Fibroblast of skin of back (primary cell): ENCODE measurements at places on chromosomes 11 and 22.

GRCh38 chr22:40473703-40474102, 103.3 kb downstream of the SGSM3 start:
- DNase-seq: no peak

- peak; percentile 78 for DNase-seq
Measured at GRCh38 chr11:84812471-84812969, 814.6 kb downstream of the DLG2 start.

DNA sequence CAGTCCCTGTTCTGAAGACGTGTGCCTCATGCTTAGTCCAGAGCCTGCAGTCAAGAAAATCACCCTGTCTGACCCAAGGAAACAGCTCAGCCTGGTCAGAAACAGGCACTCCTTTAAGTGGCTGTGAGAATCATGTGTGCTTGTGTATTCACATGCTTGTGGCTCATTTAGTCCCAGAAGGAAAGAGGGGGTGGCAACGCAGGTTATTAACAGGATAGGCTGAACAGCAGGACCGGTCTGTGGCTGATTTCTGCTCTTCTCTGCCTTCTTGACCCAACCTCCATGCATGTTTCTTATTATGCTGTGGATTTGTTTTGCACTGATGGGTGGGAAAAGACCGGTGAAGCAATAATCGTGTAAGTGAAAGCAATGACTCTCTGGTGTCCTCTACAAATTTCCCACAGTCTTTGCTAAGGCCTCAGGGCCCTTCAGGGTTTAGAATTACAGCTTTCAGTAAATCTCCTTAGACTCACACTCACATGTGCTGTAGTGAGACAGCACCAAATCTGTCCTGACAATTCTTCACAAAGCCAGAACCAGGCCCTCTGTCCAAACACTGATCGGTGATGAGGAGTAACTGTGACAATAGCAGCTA, 288.1 kb downstream of the ETS1 start:
- peak; percentile 42 for DNase-seq

DNA sequence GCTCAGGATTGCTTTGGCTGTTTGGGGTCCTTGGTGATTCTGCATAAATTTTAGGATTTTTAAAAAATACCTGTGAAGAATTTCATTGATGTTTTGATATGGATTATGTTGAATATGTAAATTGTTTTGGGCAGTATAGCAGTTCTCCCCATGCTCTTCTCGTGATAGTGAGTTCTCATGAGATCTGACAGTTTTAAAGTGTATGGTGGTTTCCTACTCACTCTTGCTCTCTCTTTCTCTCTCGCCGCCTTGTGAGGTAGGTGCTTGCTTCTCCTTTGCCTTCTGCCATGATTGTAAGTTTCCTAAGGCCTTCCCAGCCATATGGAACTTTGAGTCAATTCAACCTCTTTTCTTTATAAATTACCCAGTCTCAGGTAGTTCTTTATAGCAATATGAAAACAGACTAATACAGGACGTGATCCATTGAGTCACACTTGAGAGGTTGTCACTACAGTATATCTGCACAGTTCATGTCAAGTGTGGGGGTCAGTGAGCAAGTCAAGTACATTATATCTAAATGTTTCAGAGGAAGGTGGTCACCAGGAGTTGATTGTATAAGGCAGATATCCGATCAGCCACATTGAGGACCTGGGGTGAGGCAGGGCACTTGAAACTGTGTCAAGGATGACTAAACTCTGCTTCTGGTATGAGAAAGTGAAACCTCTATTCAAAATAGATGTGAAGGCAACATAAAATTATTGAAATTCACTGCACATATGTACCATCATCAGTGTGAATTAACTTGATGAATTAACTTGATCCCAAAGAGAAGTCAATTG, 70.7 kb upstream of the CCDC179 start:
- DNase-seq: peak; percentile 27

DNA sequence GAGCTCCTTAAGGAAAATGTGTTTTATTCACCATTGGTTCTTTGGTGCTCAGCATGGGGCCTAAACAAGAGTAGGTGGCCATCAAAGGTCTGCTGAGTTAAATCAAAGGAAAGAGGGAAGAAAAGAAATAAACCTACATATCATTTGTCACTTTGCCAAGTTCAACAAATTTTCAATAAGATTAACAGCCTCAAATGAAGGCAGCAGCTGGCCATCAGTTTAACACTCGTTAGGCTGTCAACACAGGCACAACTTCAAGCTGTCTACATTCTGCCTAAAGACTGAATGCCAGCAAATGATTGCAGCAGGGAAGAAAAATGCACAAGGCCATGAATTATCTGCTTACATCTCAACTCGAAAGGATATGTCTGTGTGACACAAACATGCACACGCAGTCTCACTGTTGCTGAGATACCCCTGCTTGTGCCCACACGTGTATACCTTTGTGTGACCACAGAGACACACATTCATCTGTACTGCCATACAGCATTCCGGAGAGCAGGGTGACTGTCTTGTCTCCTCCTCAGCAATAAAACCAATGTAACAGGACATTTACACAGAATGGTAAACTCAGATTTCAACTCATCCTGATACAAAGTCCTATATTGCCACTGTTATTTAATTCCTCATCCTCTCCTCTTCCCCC, 40.1 kb downstream of the TRIM66 start:
- DNase-seq: no peak

- DNase-seq: peak; percentile 52
Measured at GRCh38 chr11:120773501-120774031, 250.3 kb upstream of the TBCEL start.

GRCh38 chr22:37198258-37199102, 10.4 kb upstream of the C1QTNF6 start:
- peak; percentile 69 for DNase-seq

DNA sequence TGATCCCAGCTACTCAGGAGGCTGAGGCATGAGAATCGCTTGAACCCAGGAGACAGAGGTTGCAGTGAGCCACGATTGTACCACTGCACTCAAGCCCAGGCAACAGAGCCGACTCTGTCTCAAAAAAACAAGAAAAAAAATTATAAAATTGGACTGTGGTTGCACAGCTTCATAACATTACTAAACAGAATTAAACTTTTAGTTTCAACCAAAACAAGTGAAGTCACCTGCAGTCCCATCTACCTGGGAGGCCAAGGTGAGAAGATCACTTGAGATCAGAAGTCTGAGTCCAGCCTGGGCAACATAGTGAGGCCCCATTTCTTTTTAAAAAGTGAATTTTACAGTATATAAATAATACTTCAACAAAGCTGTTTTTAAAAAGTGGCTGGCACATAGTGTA, 47.8 kb upstream of the CD5 start:
- no peak for DNase-seq

GRCh38 chr11:133269267-133269666, 263.0 kb downstream of the OPCML start:
- no peak for DNase-seq

DNA sequence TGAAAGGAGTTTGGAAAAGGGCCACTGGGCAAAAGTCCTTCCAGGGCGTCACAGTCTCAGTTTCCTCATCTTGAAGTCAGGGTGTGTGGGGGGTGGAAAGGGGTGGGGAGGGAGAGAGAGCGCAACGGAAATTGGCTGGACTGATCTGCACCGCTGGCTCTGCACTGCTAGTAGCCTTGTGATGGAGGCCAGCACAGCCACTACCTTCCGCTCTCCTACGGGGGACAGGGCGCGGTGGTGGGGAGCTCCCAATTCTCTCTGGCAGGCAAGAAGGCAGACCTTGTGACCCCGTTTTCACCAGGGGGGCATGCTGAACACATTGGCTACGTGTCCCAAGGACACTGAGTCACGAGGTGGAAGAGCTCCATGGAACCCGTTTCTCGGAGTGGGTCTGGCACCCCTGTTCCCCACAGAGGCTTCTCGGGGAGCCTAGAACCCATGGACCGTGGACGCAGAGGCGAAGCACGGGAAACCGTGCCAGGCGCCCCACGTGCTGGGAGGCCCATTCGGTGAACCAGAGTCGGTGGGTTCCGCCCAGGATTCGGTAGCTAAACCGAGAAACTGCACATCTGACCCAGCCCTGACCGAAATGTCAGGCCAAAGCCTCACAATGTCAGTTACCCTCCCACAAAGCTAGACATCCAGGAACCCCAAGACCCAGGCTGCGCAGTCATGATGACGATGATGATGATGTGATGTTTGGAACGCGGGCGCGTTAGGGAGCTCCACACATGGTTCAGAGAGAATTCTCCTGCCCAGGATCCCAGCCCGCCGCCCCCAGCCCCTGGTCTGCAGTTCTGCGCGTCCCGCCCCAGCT, 28.3 kb upstream of the WNT11 start:
- peak; percentile 22 for DNase-seq
